A549 (cell line): ENCODE measurements at places on chromosomes 2 and 18. TPM values are rescaled to one million over a fixed set of nuclear protein-coding genes. Genes with fewer than 3 reads are reported as not detected.

The ARHGAP25 gene
- 0.50 to 0.65 TPM (median 0.52 TPM) in 3 replicates for polyA plus RNA-seq

The UCN gene
- 0.76 to 1.3 TPM (median 1.0 TPM) in 3 replicates for polyA plus RNA-seq

The PCARE gene
- not detected in 3 replicates for polyA plus RNA-seq

The CYP27A1 gene
- polyA plus RNA-seq: 0.10 to 0.14 TPM (median 0.11 TPM) in 3 replicates

The BCL11A gene
- polyA plus RNA-seq: 0.04 to 0.12 TPM in 2 of 3 replicates, not detected in the other

The PRSS56 gene
- polyA plus RNA-seq: 0.07 TPM in 1 of 3 replicates, not detected in the others

The ANO7 gene
- polyA plus RNA-seq: 2.0 to 3.0 TPM (median 2.7 TPM) in 3 replicates

The CYTIP gene
- polyA plus RNA-seq: not detected in 3 replicates

DNA sequence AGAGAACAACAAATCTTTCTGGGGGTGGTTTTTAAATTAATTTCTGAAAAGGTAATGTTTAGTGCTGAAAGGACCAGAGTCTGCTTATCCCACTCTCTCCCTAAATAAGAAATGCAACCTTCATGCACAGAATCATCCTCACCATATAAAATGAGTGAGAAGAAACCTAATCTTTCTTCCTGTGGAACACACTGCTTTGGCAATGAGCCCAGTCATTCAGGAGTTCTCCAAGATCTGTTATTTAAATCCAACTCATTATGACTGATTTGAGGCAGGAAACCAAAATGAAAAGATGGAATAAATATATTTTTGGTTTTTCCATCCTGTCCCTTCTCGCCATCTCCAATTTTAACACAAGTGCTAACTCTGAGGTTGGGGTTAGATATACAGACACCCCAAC is 228.3 kb downstream of the SRBD1 start:
- DNase-seq: no peak

GRCh38 chr18:59624369-59624765 is 72.9 kb downstream of the CCBE1 start:
- DNase-seq: no peak

- DNase-seq: peak; percentile 40
Measured at GRCh38 chr2:37005118-37005868, 39.0 kb upstream of the STRN start.

- no peak for DNase-seq
Measured at GRCh38 chr2:148902798-148903197, 27.8 kb downstream of the KIF5C start.

DNA sequence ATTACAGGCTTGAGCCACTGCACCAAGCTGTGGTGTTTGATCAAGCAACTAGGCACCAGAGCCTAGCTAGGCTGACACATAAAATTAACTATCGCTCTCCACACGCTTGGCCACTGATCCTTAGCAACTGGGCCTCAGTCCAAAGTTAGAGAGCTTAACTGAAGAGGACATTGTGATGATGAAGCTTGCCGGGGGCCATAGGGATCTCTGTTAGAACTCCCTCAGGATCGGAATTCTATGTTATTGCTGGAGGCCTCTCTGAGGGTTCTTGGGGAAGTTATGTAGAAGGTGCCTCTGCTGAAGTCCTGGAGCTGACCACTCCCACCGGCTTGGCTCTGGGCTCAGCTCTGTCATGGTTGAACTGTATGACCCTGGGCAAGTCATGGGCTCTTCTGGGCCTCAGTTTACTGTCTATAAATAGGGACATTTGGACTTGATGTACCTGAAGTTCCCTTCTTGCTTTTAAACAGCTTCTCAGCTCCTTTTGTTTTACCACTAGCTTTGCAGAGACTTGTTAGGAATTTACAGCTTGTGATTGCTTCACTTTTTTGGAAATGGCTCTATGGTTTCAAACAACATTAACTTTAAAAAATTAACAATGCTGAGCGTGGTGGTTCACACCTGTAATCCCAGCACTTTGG is 44.1 kb downstream of the GATA6 start:
- no peak for DNase-seq

DNA sequence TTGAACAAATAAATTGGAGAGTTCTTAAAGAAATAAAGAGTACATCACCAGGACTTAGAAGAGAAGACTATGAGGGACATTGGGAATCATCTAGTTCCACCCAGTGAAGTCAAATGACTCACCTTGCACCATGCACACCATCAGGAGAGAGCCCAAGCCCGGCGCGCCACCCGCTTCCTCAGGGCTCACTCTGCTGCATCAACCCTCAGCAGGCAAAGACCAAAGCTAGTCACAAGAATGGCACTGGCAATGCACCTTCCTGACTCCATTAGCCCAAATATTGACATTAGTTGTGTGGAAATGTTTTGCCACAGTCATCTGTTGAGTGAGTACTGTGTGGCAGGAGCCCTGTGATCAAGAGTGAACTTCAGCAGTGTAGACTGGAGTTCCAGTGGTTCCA is 7.1 kb upstream of the LYPD6B start:
- DNase-seq: no peak

GRCh38 chr2:172083628-172084394 is 1.5 kb upstream of the DLX1 start:
- DNase-seq: no peak

GRCh38 chr2:34474646-34475045 is 875.5 kb upstream of the FAM98A start:
- DNase-seq: no peak

DNA sequence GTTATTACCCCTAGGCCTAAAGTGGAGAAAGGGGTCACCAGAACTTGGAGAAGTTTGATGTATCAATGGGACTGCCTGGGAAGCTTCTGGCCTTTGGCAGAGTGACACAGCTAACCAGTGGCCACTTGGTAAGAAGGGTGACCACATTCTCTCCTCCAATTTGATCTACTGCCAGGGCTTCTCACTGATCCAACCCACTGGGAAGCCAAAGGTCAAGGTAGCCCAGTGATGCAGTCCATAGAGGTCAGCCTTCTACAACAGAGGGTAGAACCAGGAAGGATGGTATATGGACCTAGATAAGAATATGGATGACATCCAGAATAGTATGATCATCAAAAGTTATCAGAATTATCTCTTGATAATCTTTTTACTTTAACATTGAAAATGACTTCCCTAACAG is 493.6 kb downstream of the NYAP2 start:
- DNase-seq: no peak

GRCh38 chr2:182631299-182631698 is 84.8 kb upstream of the DNAJC10 start:
- DNase-seq: no peak

DNA sequence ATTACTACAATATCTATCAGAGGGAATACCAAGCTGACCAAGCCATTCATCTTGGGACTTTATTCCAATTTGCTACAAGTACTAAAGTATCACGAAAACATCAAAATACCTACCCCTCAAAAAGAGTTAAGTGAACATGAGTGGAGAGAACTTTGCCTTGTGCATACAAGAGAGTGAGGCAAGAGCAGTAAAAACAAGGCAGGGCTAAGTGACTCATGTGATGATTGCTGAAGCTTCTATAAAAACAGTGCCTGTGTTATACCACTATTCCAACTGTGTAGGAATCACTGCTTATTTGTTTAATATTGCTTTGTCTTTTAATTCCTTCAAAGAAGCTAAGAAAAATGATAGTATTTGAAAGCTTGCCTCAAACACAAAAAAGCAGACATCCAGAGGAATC is 61.2 kb downstream of the FARSB start:
- peak; percentile 45 for DNase-seq

GRCh38 chr2:160334028-160334741 is 134.1 kb upstream of the ITGB6 start:
- no peak for DNase-seq

- DNase-seq: no peak
Measured at GRCh38 chr2:41187376-41188122, 735.7 kb upstream of the SLC8A1 start.

DNA sequence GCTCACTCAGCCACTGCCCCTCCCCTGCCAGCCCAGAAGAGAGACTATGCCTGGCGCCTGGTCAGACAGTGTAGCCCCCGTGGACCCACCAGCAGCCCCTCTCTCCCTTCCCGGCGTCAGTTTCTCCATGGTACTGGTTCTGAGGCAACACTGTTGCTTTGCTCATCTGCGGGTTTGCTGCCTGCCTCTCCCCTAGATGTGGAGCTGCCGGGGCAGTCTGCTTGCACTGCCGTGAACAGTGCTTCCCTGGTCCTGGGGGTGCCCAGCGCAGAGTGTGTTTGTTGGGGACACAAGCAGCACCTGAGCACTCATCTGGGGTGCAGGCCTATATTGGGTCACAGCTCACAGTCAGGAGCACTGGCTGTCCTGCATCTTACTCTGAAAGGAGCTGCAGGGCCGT is 309.9 kb downstream of the NDUFA10 start:
- no peak for DNase-seq

DNA sequence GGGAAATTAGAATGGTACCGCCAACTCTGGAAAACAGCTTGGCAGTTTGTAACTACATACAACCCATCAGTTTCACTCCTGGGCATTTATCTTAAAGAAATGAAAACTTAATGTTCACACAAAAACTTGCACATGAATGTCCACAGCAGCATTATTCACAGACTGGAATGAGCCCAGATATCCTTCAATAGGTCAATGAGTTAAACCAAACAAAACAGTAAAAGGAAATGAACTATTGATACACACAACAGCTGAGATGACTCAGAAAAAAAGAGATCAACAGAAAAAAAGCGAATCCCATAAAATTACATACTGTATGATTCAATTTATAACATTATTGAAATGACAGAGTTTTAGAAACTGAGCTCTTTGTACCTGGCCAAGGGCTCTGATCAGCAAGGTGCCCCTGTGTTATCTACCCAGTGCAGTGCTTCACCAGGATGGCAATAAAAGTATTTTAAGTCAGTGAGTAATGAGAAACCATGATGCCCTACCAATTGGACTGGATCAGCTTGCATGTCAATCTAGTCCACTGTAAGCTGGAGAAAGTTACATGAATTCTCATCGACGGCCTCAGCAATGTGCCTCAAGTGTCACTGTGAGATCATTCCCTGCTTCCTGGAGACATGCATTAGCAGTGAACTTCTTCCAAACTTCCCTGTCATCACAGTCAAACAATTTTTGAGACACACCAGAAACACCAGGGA is 21.9 kb downstream of the TMEM237 start:
- no peak for DNase-seq

DNA sequence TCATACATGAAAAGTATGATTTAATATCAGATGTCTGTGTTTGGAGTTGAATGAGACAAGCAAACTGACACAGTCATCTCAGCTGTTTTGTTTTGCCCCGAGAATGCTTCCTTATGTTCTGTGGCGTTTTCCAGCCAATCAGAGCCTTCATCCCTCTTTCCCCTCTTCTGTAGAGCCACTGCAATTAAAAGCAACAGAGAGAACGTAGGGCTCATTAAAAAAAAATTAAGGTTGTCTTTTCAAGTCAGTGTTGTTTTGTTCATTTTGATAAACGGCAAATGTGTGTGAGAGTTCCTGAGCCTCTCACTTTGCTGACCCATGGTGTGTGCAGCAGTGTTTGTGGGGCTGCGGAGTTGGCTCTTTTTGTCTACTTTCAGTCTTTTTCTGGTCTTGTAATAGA is 216.0 kb downstream of the FHOD3 start:
- DNase-seq: no peak

GRCh38 chr18:32450874-32451273 is 19.8 kb downstream of the GAREM1 start:
- no peak for DNase-seq

DNA sequence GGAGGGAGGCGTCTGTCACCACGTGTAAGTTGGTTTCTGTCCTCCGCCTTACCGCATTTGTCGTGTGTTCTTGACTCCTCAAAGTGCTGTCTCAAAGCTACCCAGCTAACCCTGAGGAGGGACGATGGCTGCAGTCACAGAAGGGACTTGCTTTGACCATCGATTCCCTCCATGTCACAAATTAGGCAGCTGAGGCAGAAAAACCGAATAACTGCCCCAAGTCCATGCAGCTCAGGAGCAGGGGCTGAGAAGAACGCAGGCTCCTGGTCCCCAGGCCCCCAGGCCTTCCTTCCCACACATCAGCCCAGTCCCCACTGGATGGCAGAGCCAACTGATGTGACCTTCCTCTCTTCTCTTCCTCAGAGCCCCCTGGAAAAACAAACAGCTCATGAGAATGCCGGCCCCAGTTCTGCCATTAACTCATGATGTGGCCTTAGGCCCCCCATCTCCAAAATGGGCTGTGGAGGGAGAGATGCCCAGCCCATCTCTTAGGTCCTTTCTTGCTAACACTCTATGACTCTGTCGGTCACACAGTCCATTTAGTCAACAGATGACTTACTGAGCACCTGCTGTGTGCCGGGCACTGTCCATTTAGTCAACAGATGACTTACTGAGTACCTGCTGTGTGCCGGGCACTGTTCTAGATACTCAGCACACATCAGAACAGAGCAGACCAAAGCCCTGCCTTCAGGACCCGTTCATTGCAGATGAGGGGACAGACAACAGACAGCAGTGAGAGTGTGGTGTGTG is 19.6 kb downstream of the MTERF4 start:
- DNase-seq: no peak

GRCh38 chr2:227462972-227463931 is 8.7 kb upstream of the AGFG1 start:
- DNase-seq: no peak
